Naive thymus-derived CD4-positive, alpha-beta T cell (primary cell): ENCODE measurements at places on chromosomes 3 and 15. TPM values are rescaled to one million over a fixed set of nuclear protein-coding genes. Genes with fewer than 3 reads are reported as not detected.

DNA sequence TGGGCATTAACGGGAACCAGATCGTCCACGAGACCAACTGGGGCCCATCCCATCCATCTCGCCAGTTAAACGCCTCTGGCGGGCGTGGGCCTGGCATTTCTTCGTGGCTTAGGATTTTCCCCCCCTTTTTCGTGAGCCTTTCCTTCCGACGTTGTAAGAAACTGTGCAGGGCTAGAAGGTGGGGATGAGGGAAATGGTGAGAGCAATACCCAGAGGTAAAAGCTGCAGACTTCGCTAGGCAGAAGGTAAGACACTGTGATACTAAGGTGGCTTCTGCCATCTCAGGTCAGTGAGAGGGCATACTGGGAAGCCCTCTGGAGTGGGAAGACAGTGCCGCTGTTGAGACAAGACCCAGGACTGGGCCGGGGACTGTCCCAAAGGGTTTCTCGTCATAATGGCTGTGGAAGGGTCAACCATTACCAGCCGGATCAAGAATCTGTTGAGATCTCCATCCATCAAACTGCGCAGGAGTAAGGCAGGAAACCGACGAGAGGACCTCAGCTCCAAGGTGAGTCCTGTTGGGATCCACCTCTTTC, 666 bp downstream of the MAPKBP1 start:
- no peaks in the 10 kb centered on the region for H3K27me3 ChIP-seq
- no peak for DNase-seq

DNA sequence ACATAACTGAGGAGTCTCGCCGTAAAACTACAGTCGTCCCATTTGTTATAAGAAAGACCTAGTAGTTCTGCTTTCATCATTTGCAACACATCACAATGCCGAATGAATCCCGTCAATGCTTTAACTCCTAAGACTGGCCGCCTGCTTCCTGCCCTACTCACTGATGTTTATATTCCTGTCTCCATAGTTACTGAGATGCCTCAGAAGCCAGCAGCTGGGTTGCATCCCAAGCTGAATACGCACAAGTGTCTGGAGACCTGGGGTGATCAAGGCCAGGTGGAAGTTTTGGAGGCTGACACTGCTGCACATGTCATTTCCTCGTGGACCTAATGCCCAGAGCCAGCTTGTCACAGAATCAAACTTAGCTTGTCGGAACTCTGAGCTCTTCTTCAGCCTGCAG, 95.2 kb upstream of the UBE2E1 start:
- no peak overlapping the region for H3K4me3 ChIP-seq
- no peaks in the 10 kb centered on the region for H3K36me3 ChIP-seq
- DNase-seq = no peak
- no peak overlapping the region for H3K27ac ChIP-seq
- no peaks in the 10 kb centered on the region for H3K27me3 ChIP-seq

GRCh38 chr3:50342813-50343633, 2.4 kb upstream of the RASSF1 start:
- no peak overlapping the region for H3K27ac ChIP-seq
- no peaks in the 10 kb centered on the region for H3K27me3 ChIP-seq
- H3K36me3 ChIP-seq = peaks cover 7% of the 10 kb centered on the region
- no peak for DNase-seq

- no peak for DNase-seq
- H3K27ac ChIP-seq = no peak overlapping the region
- H3K4me1 ChIP-seq = no peaks in the 10 kb centered on the region
- no peaks in the 10 kb centered on the region for H3K27me3 ChIP-seq
- H3K36me3 ChIP-seq = peaks cover 31% of the 10 kb centered on the region
These were observed 11.4 kb downstream of the RSRC1 start for GRCh38 chr3:158121295-158121694.

DNA sequence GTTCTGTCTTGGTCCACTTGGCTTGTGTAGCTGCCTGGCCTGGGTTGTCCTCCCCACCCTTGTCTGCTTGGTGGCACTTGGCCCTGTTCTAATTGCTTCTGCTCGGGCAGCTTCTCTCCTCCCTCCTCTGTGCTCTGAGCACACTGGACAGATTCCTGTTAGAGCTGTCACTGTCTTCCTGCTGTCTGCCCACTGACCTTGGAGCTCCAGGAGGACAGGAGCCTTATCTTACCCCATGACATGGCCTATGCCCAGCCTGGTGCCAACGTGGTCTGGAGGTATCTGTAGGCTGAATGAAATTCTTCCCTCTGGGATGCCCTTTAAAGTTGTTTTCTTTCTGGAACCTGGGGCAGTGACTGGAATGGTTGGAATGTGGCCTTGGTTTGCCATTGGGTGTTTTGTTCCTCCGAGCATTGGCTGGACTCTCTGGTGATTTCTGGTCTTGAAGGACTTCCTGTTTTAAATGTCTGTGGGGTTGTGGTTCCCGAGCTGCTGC, 94.1 kb downstream of the FAM43A start:
- no peaks in the 10 kb centered on the region for H3K4me1 ChIP-seq
- no peaks in the 10 kb centered on the region for H3K27me3 ChIP-seq
- H3K27ac ChIP-seq = no peak overlapping the region
- no peak overlapping the region for H3K4me3 ChIP-seq

DNA sequence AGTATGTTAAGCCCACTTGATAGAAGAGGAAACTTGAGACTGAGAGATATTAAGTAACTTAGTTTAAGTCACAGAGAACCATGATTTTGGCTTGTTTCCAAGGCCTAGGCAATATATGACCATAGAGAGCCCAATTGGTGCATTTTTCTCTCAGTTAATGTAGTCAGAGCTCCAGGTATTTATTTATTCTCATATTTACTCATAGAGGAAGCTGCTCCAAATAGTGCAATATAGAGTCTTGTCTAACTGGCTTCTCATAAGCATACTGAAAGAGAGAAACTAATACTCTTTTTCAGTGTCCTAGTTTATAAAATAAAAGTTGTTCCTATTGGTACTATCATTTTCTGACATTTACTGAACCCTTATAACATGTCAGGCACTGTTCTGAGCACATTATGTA, 15.2 kb downstream of the TRNT1 start:
- no peaks in the 10 kb centered on the region for H3K27me3 ChIP-seq
- peak overlapping the region; percentile 2 for H3K27ac ChIP-seq
- no peaks in the 10 kb centered on the region for H3K4me1 ChIP-seq
- H3K36me3 ChIP-seq = no peaks in the 10 kb centered on the region
- H3K4me3 ChIP-seq = no peak overlapping the region

- H3K27me3 ChIP-seq = no peaks in the 10 kb centered on the region
- peak overlapping the region; percentile 97 for H3K27ac ChIP-seq
- H3K4me3 ChIP-seq = peak overlapping the region; percentile 82
These were observed 5.2 kb upstream of the SIN3A start for GRCh38 chr15:75456710-75457109.

- no peaks in the 10 kb centered on the region for H3K27me3 ChIP-seq
- no peaks in the 10 kb centered on the region for H3K36me3 ChIP-seq
- H3K27ac ChIP-seq = peak overlapping the region; percentile 52
- H3K4me1 ChIP-seq = peaks cover 68% of the 10 kb centered on the region
- DNase-seq = no peak
- H3K4me3 ChIP-seq = no peak overlapping the region
These were observed 115.7 kb downstream of the MBNL1 start for GRCh38 chr3:152384412-152384811.

DNA sequence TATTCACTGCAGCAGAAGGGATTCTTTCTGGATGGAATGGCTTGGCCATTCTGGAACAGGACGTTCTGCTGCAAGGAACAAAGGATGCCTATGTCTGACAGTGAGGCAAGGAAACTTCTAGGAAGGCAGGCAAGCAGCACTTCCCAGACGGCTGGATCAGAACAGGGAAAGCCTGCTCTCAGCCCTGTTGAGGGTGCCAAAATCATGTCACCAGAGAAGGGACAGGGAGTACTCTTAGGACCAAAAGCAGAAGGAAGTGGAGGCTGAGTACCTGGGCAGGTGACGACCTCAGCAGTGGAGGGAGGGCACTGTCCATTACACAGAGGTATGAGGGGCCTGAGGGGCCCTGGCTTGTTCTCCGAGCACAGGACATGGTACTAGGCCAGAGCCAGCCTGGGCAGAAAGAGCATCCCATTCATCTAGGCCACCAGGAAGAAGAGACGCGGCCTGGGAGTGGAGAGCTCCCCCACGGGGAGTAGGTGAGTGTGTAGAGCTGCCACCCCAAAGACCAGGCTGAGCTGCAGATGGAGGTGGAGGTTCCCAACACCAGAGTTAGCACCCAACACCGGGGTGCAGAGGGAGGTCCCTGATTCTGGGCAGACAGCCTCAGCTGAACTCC, 9.6 kb downstream of the KLF15 start:
- no peaks in the 10 kb centered on the region for H3K4me1 ChIP-seq
- peak; percentile 8 for DNase-seq
- no peaks in the 10 kb centered on the region for H3K27me3 ChIP-seq
- no peak overlapping the region for H3K4me3 ChIP-seq

LMCD1 gene
- not detected for polyA plus RNA-seq

APBA2 gene
- 59.7 TPM for polyA plus RNA-seq

RTP3 gene
- polyA plus RNA-seq = not detected
